ENCODE measurements at places on chromosomes 5 and 9.

GRCh38 chr5:35822511-35822910 is 34.2 kb upstream of the IL7R start:
- no peak overlapping the region for H3K4me3 ChIP-seq
- no peak for DNase-seq
- no peak overlapping the region for H3K27ac ChIP-seq
- H3K4me1 ChIP-seq: no peaks in the 10 kb centered on the region
- no peaks in the 10 kb centered on the region for H3K36me3 ChIP-seq
- peaks cover 39% of the 10 kb centered on the region for H3K27me3 ChIP-seq

GRCh38 chr9:136197930-136198604 is 6.9 kb downstream of the LHX3 start:
- H3K27ac ChIP-seq: no peak overlapping the region
- no peak for DNase-seq
- H3K4me3 ChIP-seq: no peak overlapping the region
- H3K4me1 ChIP-seq: peaks cover 4% of the 10 kb centered on the region
- peaks cover 79% of the 10 kb centered on the region for H3K27me3 ChIP-seq

- H3K27me3 ChIP-seq: no peaks in the 10 kb centered on the region
- no peak overlapping the region for H3K27ac ChIP-seq
- H3K36me3 ChIP-seq: peaks cover 5% of the 10 kb centered on the region
Observed at GRCh38 chr9:123402981-123403509, 47.0 kb downstream of the CRB2 start.

- no peak overlapping the region for H3K27ac ChIP-seq
- no peak overlapping the region for H3K4me3 ChIP-seq
- DNase-seq: no peak
- peaks cover 7% of the 10 kb centered on the region for H3K4me1 ChIP-seq
- no peaks in the 10 kb centered on the region for H3K36me3 ChIP-seq
Observed at GRCh38 chr9:76419782-76420380, 25.7 kb upstream of the RFK start.

GRCh38 chr9:127022913-127023660 is 99.3 kb downstream of the ANGPTL2 start:
- no peak for DNase-seq
- no peak overlapping the region for H3K4me3 ChIP-seq
- H3K4me1 ChIP-seq: peaks cover 44% of the 10 kb centered on the region
- H3K36me3 ChIP-seq: no peaks in the 10 kb centered on the region
- H3K27ac ChIP-seq: peak overlapping the region; percentile 89

GRCh38 chr9:1219284-1219683 is 169.1 kb downstream of the DMRT2 start:
- H3K4me1 ChIP-seq: peaks cover 1% of the 10 kb centered on the region
- no peaks in the 10 kb centered on the region for H3K27me3 ChIP-seq
- no peaks in the 10 kb centered on the region for H3K36me3 ChIP-seq

DNA sequence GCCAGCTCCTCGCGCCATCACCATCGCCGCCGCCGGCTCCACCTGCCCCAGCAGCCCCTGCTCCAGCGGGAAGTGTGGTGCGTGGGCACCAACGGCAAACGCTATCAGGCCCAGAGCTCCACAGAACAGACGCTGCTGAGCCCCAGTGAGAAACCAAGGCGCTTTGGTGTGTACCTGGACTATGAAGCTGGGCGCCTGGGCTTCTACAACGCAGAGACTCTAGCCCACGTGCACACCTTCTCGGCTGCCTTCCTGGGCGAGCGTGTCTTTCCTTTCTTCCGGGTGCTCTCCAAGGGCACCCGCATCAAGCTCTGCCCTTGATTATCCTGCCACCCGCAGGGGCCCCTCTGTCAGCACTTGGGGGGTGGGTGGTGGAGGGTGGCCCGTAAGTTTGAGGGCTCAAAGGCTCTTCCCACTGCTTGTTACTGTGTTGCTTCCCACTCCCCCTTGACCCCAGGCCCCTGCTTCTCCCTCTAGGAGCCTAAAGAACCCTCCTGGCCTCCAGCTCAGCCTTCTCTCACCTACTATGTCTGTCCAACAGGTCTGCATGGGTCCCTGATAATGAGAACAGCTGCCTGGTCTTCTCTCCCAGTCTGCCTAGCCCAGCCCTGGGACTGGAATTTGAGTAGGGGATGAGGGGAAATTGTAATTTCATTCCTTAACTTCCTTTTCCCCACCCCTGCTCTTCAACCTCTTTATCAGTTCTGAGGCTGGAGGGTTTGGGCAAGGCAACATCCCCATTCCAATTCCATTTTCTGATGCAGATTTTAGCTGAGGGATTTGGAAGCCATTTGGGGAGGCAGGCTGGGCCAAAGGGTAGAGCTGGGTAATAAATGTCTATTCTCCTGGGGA is 9.0 kb downstream of the RACK1 start:
- peak overlapping the region; percentile 73 for H3K27ac ChIP-seq
- H3K4me1 ChIP-seq: peaks cover 2% of the 10 kb centered on the region
- H3K27me3 ChIP-seq: no peaks in the 10 kb centered on the region
- peaks cover 44% of the 10 kb centered on the region for H3K36me3 ChIP-seq
- no peak for DNase-seq
- H3K4me3 ChIP-seq: no peak overlapping the region

GRCh38 chr9:78613006-78613405 is 316.1 kb downstream of the PSAT1 start:
- peaks cover 24% of the 10 kb centered on the region for H3K27me3 ChIP-seq
- peaks cover 5% of the 10 kb centered on the region for H3K4me1 ChIP-seq
- DNase-seq: no peak

- no peak overlapping the region for H3K27ac ChIP-seq
- H3K4me1 ChIP-seq: peaks cover 4% of the 10 kb centered on the region
- DNase-seq: no peak
- no peak overlapping the region for H3K4me3 ChIP-seq
Observed at GRCh38 chr9:107883496-107884124, 394.0 kb upstream of the KLF4 start.

DNA sequence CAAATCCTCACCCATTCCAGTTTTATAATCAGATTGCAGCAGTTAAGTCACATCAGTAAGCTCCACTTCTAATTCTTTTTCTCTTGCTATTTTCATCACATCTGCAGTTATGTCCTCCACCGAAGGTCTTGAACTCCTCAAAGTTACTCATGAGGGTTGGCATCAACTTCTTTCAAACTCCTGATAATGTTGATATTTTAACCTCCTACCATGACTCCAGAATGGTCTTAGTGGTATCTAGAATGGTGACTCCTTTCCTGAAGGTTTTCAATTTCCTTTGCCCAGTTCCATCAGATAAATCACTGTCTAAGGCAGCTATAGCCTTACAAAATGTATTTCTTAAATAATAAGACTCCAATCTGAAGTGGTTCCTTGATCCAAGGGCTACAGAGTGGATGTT is 53.8 kb upstream of the EDIL3 start:
- peaks cover 10% of the 10 kb centered on the region for H3K36me3 ChIP-seq
- no peak overlapping the region for H3K4me3 ChIP-seq

DNA sequence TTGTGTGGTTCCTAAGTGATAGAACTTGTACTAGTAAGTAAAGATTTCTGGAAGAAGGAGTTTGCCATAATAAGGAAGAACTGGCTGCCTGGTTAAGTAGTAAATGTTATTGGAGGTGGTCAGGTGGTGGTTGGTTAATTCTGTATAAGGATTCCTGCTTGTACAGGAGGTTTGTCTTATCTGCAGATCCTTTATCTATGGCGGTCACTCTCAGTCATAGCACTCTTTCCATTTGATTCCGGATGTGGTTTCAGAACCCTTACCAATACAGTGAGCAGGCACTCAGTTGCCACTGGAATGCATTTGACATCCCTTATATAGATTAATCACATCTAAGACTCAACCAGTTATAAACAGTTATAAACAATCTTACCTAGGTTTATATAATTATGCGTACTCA is 50.3 kb downstream of the RAD50 start:
- H3K36me3 ChIP-seq: peaks cover 59% of the 10 kb centered on the region
- no peak for DNase-seq
- H3K4me1 ChIP-seq: no peaks in the 10 kb centered on the region
- no peak overlapping the region for H3K4me3 ChIP-seq
- H3K27me3 ChIP-seq: no peaks in the 10 kb centered on the region

GRCh38 chr9:69385581-69386033 is 60.6 kb downstream of the ENTREP1 start:
- peaks cover 17% of the 10 kb centered on the region for H3K4me1 ChIP-seq
- H3K27ac ChIP-seq: no peak overlapping the region
- no peaks in the 10 kb centered on the region for H3K36me3 ChIP-seq
- no peak for DNase-seq
- H3K27me3 ChIP-seq: no peaks in the 10 kb centered on the region

- H3K4me3 ChIP-seq: no peak overlapping the region
- no peaks in the 10 kb centered on the region for H3K27me3 ChIP-seq
- H3K36me3 ChIP-seq: no peaks in the 10 kb centered on the region
- H3K27ac ChIP-seq: no peak overlapping the region
Observed at GRCh38 chr9:87275047-87275725, 222.5 kb upstream of the DAPK1 start.

GRCh38 chr5:169081000-169081724 is 219.8 kb downstream of the SLIT3 start:
- peaks cover 1% of the 10 kb centered on the region for H3K27me3 ChIP-seq
- H3K4me3 ChIP-seq: no peak overlapping the region
- no peaks in the 10 kb centered on the region for H3K36me3 ChIP-seq
- no peak for DNase-seq
- peaks cover 61% of the 10 kb centered on the region for H3K4me1 ChIP-seq

DNA sequence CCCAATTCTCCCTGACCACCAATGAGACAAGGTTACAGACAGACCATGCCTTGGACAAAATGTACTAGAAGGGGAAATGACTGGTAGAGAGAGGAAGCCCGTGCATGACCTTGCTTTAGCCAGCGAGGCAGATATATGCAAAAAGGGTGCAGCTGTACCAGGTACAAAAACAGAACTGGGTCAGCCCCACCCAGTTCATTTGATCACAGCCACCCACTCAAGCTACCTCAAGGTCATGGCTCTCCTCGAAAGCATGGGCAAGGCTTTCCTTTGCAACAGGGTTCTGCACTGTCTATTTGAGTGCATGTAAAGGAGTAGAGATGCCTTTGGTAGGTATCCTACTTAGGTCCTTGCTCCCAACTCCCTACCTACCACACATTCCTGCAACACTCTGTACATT is 33.3 kb downstream of the TLE1 start:
- peaks cover 35% of the 10 kb centered on the region for H3K36me3 ChIP-seq
- H3K27ac ChIP-seq: no peak overlapping the region
- H3K4me3 ChIP-seq: no peak overlapping the region
- no peak for DNase-seq
- no peaks in the 10 kb centered on the region for H3K27me3 ChIP-seq
- H3K4me1 ChIP-seq: peaks cover 18% of the 10 kb centered on the region

GRCh38 chr5:141529873-141530272 is 41.0 kb downstream of the PCDHGC5 start:
- H3K4me1 ChIP-seq: peaks cover 29% of the 10 kb centered on the region
- no peak overlapping the region for H3K4me3 ChIP-seq
- peaks cover 16% of the 10 kb centered on the region for H3K36me3 ChIP-seq
- no peak overlapping the region for H3K27ac ChIP-seq

GRCh38 chr5:150550286-150550685 is 42.4 kb downstream of the NDST1 start:
- H3K36me3 ChIP-seq: peaks cover 39% of the 10 kb centered on the region
- no peak overlapping the region for H3K27ac ChIP-seq
- H3K4me1 ChIP-seq: no peaks in the 10 kb centered on the region
- no peak for DNase-seq
- no peaks in the 10 kb centered on the region for H3K27me3 ChIP-seq

- peaks cover 16% of the 10 kb centered on the region for H3K4me1 ChIP-seq
- H3K36me3 ChIP-seq: no peaks in the 10 kb centered on the region
- H3K27me3 ChIP-seq: no peaks in the 10 kb centered on the region
- no peak overlapping the region for H3K4me3 ChIP-seq
- no peak for DNase-seq
Observed at GRCh38 chr9:134222018-134222573, 57.7 kb upstream of the RNU6ATAC start.

GRCh38 chr5:169494941-169495548 is 88.5 kb upstream of the SPDL1 start:
- H3K27me3 ChIP-seq: peaks cover 9% of the 10 kb centered on the region
- no peak overlapping the region for H3K4me3 ChIP-seq
- no peaks in the 10 kb centered on the region for H3K36me3 ChIP-seq
- H3K4me1 ChIP-seq: peaks cover 6% of the 10 kb centered on the region
- no peak overlapping the region for H3K27ac ChIP-seq

GRCh38 chr5:14396737-14397136 is 184.9 kb upstream of the OTULINL start:
- no peak for DNase-seq
- H3K4me1 ChIP-seq: peaks cover 20% of the 10 kb centered on the region
- no peaks in the 10 kb centered on the region for H3K27me3 ChIP-seq
- peaks cover 35% of the 10 kb centered on the region for H3K36me3 ChIP-seq
- H3K27ac ChIP-seq: no peak overlapping the region
- no peak overlapping the region for H3K4me3 ChIP-seq

- H3K27me3 ChIP-seq: no peaks in the 10 kb centered on the region
- H3K27ac ChIP-seq: no peak overlapping the region
- DNase-seq: no peak
Observed at GRCh38 chr5:132476876-132477781, 13.4 kb downstream of the IRF1 start.

DNA sequence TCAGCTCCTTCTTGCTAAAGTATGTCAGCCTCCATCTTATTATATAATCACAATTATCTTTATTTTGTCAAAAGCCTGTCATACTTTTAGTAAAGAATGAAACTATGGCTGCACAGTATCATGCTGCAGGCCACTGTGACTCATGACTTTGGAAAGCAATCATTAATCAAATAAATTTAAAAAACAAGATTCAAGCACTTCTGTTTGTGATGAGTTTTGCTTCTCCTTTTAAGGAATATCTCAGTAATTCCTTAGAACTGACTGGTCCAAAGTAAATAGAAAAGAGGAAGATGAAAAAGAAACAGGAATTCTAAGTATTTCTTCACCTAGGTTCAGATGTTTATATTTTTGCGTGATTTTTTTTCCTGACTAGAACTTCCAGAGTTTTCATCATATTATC is 83.1 kb downstream of the EDIL3 start:
- H3K4me3 ChIP-seq: no peak overlapping the region
- no peaks in the 10 kb centered on the region for H3K27me3 ChIP-seq
- H3K4me1 ChIP-seq: peaks cover 16% of the 10 kb centered on the region
- DNase-seq: no peak

DNA sequence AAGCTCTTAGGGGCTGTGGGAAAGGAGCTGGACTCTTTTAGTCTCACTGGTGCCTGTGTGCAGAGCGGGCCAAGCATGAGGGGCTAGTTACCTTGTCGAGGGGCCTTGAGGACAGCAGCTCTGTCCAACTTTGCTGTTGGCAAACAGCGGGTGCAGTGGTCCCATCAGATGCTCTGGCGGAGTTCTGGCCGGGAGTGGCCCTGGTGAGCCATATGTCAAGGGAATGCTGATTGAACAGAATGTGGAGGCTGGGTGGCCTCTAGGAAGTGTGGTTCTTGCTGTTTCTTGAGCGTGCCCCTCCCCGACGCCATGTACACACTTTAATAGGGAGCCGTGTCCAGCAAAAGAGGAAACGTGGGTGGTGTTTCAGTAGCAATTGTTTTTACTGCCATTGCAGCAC is 3.6 kb upstream of the ADAMTS2 start:
- H3K4me3 ChIP-seq: no peak overlapping the region
- H3K4me1 ChIP-seq: peaks cover 3% of the 10 kb centered on the region
- DNase-seq: no peak
- H3K36me3 ChIP-seq: no peaks in the 10 kb centered on the region
- no peak overlapping the region for H3K27ac ChIP-seq
- H3K27me3 ChIP-seq: peaks cover 70% of the 10 kb centered on the region
